ENCODE measurements at places on chromosomes 5 and 9.

DNA sequence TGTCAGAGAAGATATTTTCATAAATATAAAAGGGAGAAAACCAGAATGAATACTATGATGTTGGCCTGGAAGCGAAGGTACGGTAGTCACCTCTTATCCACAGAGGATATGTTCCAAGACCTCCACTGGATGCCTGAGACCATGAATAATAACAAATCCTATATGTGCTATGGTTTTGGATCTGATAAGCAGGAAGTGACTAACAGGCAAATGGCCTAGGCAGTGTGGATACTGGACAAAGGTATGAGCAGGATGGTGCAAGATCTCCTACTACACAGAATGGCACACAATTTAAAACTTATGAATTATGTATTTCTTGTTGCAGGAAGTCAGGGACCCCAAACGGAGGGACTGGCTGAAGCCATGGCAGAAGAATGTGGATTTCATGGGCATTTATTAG is 48.2 kb downstream of the ADAMTS12 start:
- DNase-seq, result no peak

- no peak for DNase-seq
Measured at GRCh38 chr9:34440017-34440416, 18.4 kb downstream of the FAM219A start.

GRCh38 chr9:37066139-37066725 is 32.2 kb upstream of the PAX5 start:
- DNase-seq, result no peak

DNA sequence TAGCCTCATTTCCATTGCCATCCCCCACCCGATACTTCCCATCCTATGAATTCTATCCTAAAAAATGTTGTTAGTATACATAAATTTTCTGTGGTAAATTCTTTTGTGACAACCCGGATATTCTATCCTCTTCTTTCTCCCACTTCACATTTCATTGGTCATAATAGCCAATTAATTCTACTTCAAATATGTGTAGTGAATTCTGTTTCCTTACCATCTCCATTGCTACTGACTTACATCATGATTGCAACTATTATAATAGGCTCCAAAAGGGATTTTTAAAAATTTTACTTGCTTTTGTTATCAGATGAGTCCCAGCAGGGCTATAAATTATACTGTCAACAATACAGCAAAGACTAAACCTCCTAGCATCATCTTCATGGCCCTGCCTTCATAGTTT is 1326.8 kb downstream of the PTPRD start:
- no peak for DNase-seq
